OCI-M1 (cell line): ENCODE measurements at places on chromosomes 4 and X.

GRCh38 chr4:189773909-189774308 is 166.8 kb upstream of the FRG1 start:
- peak; percentile 55 for DNase-seq

GRCh38 chr4:175986-176385 is 51.7 kb downstream of the ZNF718 start:
- DNase-seq: no peak

DNA sequence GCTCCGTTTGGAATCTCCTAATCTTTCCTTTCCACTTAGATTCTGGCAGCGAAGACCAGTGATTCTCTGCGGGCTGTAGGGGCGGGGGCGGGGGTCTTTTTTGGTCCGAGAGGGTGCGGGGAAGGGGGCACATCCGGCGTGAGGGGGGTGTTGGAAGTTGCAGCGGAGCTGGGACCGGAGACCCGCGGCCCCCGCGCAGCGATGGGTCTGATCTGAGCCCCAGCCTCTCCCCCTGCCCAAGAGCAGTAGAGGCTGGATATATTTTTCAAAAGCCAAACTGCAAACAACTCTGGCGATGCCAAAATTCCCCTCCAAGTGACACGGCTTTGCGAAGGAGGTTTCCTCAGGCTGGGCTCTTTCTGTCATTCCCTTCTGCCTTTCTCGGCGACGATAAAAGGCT is 355 bp downstream of the GRID2 start:
- DNase-seq: no peak

DNA sequence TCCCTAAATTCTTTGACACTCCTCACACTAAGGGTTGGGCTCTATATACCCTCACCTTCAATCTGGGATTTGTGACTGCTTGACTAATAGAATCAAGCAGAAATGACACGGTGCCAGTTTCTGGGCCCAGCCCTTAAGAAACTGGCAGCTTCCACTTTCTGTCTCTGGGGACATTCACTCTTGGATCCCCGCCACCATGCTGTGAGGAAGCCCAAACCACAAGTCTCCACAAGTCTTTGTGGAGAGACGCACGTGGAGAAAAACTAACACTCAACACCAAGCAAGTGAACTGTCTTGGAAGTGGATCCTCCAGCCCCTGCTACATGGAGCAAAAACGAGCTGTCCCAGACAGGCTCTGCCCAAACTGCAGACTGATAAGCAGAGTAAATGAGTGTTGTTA is 1.1 kb upstream of the EDNRA start:
- DNase-seq: no peak

DNA sequence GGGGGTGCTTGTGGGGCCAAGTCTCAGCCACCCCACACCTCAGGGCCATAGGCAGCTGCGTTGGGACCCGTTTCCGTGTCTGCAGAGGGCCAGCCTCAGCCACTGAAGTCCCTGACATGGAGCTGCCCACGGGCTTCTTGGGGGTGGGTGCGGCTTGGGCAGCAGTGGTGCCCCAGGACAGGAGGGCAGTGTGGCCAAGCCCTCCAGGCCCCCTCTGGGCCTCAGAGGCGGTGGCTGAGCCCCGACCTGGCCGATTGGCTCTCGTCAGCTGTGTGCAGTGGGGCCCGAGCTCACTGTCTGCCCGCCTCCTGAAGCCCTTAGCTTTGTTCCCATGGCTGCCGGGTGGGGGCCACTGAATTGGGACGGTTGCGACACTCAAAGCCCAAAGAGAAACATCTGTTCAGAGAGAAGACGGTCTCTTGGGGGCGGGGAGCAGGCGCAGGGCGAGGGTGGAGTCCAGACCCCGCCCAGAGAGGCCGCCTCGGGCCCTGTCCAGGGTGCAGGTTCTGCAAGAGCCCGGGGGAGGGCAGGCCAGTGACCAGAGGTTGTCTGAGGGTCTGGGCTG is 9.1 kb downstream of the FGFR3 start:
- DNase-seq: no peak

- DNase-seq: no peak
Measured at GRCh38 chr4:6230827-6231662, 30.7 kb upstream of the JAKMIP1 start.

DNA sequence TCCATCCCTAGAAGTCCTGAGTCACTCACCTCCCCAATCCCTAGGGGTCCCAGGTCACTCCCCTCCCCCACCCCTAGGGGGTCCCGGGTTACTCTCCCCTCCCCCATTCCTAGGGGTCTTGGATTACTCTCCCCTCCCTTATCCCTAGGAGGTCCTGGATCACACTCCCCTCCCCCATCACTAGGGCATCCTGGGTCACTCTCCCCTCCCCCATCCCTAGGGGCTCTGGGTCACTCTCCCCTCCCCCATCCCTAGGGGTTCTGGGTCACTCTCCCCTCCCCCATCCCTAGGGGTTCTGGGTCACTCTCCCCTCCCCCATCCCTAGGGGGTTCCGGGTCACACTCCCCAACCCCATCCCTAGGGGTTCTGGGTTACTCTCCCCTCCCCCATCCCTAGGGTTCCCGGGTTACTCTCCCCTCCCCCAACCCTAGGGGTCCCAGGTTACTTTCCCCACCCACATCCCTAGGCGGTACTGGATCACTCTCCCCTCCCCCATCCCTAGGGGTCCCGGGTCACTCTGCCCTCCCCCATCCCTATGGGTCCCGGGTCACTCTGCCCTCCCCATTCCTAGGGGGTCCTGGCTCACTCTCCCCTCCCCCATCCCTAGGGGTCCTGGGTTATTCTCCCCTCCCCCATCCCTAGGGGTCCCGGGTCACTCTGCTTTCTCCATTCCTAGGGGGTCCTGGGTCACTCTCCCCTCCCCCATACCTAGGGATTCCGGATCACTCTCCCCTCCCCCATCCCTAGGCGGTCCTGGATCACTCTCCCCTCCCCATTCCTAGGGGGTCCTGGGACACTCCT is 2.1 kb downstream of the ASMTL start:
- no peak for DNase-seq

- no peak for DNase-seq
Measured at GRCh38 chr4:123386609-123387008, 10.0 kb upstream of the SPRY1 start.

DNA sequence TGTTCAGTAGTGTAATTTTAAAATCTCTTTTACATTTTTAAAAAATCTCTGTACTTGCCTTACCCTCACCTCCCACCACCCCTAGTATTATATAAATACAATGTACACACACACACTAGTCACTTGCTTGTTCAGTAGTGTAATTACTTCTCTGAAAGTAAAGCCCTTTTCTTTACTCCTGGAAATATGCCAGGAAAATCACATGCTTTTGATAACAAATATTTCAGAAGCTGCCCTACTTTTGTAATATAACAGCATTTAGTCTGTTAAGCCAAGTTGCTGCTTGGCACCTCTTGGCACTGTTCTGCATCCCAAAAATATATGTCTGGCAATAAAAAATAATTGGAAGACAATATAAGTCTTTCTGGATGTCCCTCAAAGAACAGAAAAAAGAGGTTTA is 172.8 kb upstream of the APOOL start:
- no peak for DNase-seq

DNA sequence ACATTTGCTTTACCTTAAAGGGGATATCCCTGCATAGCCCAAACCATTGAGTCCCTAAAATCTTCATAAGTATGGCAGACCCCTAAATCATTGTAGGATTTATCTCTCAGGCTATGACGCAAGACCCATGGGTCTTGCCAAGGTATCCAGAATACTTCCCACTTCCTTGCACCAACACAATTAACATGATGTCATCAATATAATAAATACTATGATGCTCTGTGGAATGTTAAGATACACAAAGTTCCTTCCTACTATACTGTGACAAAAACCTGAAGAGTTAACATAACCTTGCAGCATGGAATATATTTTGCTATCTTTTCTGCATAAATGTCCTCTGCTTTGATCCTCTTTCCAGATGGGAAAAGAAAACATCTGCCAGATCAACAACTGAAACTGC is 49.9 kb upstream of the TMEM184C start:
- no peak for DNase-seq

DNA sequence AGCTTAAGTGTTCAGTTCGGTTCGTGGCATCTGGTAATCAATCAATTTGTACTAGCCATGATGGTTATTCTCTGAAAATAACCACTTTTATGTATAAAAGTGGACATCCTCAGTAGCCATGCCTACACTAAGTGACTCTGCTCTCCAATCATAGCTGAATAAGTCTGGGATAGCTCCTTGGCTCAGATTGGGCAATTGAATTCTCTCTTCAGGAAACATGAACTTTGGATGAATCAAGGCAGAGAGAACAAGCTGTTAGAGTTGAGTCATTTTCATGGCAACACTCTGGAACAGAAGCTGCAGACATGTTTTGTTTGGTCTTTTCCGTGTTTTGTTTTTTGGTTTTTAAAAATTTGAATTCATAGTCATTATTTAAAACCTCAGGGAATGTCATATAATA is 66.8 kb upstream of the TMEM164 start:
- DNase-seq: no peak

GRCh38 chr4:148254621-148255343 is 187.4 kb downstream of the NR3C2 start:
- DNase-seq: no peak

DNA sequence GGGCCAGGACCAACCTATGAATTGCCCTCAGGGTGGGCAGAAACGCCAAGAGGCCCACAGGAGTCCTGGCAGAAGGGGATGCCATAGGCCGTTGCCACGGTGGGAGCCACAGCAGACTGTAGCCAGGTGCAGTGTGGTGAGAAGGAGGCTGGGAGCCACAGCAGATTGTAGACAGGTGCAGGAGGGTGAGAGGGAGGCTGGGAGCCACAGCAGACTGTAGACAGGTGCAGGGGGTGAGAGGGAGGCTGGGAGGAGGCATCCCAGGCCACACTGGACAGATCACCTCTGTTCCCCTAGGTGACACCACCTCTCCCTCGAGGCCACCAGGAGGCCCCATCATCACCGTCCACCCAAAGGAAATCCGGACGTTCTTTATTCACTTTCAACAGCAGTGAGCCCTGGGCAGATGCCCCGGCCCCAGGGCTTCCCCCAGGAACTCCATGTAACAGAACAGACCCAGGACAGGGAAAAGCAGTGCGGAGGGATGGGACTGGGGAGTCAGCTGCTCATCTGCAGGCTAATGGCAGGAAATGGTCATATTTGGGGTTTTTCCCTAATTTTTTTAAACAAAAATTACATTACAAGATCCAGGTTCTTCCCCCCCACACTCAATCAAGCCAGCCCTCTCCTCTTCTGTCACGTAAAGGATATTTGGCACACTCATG is 19.5 kb upstream of the MRFAP1 start:
- no peak for DNase-seq

DNA sequence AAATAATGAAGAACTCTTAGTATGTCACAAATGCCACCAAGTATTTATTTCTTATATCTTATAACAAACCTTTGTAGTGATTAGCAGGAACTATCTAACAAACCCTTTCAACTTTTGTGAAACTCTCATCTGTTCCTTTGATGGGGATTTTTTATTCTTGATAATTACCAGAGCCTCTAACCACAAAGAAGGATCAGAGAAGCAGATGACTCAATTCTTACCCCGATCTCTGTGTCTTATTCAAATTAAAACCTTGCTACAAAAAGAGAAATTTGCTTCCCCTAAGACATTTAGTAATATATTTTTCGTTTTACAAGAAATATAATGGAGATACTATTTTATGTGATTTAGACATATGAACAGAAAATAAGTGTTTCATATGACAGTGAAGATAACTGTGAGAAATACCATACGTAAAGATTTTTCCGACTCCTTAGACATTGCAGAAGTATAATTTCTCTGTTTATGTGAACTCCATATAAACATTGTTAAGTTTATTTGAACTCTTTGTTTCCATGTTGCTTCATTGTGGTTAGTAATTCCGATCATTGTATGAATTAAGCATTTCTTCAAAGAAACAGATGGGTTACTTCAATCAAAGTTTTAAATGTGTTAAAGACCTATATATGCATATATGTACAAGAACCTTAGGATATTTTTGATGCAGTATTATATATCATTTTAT is 205.4 kb downstream of the CFAP299 start:
- no peak for DNase-seq

DNA sequence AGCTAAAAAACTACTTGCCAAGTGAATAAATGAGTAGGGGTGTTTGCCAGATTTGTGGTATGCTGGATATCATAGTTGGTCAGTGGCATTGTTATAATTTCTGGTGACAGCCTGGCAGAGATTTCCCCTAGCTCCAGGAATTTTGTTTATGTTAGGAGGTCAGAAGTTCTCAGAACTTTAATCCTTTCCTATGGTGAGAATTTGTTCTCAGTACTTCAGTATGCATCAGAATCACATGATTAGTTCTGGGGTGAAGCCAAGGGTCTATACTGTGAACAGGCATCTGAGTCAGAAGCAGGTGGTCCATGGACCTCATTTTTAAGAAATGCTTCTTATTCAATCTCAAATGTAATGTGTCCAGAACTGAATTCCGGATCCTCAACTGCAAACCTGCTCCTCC is 10.5 kb downstream of the RASSF6 start:
- DNase-seq: no peak

DNA sequence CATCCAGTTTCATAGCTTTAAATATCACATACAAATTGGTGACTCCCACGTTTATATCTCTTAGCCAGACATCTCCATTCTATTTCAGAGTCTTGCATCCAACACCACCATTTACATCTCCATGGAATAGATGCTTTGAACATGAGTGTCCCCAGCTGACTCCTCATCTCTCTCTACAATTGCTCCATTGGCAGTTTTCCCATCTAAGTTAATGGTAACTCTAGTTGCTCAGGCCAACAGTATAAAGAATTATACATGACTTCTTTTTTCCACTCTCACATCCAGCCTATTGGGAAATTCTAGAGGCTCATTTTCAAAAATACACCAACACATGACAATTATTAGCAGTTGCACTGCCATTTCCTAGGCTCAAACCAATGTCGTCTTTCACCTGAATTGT is 388.2 kb downstream of the STIM2 start:
- no peak for DNase-seq

GRCh38 chr4:19304028-19304427 is 947.7 kb upstream of the SLIT2 start:
- no peak for DNase-seq

DNA sequence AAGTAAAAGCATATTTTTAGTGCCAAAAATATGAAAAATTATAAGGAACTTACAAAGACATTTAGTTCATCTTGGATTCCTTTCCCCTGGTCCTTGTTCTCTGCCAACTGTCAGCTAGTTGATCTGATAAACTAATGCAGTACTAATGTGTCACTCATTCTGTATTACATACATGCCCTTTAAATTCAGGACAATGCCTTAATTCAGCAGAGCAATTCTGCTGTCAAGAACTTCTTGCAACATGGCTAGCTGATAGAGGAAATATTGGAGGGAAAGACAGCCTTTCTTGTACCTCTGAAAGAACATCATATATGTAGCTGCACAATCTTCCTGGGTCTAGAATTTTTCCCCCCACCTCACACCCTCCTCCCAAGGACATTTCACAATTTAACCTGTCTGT is 480.1 kb downstream of the RPA4 start:
- DNase-seq: no peak

GRCh38 chrX:54357414-54358377 is at the start of gene WNK3:
Gene WNK3 (minus strand): TSS chrX:54358046.
- no peak for DNase-seq

- peak; percentile 54 for DNase-seq
Measured at GRCh38 chr4:113781439-113782040, 20.0 kb upstream of the CAMK2D start.

GRCh38 chr4:176422001-176422400 is 102.2 kb downstream of the SPCS3 start:
- DNase-seq: no peak

- peak; percentile 96 for DNase-seq
Measured at GRCh38 chr4:48698029-48698971, 81.8 kb downstream of the FRYL start.

- no peak for DNase-seq
Measured at GRCh38 chr4:152803541-152803940, 23.8 kb downstream of the ARFIP1 start.
